ENCODE measurements at places on chromosomes 7 and 10.

- no peak for DNase-seq
These were observed 1.7 kb downstream of the ESYT2 start for GRCh38 chr7:158827411-158828132.

GRCh38 chr10:92891885-92892690 lies 43.8 kb downstream of the EXOC6 start:
- no peak for DNase-seq

DNA sequence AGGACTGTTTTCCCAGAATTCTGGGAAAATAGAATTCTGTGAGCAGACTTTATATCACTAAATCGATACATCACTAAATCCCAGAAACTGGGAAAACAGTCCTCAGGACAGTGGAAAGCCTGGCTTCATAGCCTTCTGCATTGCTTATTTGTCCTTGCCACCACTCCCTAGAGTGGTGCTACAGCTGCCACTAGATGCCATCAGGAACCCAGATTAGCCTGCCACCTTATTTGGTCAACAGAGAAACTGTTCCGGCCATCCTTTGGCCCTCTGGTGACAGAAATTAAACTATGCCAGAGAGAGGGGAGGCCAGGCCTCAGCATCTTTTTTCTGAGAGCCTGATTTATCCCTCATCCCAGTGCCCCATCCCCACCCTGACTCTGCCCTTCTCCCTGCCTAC lies 19.6 kb upstream of the NFKB2 start:
- no peak for DNase-seq

GRCh38 chr7:138138244-138138643 lies 62.0 kb downstream of the AKR1D1 start:
- DNase-seq, result no peak

DNA sequence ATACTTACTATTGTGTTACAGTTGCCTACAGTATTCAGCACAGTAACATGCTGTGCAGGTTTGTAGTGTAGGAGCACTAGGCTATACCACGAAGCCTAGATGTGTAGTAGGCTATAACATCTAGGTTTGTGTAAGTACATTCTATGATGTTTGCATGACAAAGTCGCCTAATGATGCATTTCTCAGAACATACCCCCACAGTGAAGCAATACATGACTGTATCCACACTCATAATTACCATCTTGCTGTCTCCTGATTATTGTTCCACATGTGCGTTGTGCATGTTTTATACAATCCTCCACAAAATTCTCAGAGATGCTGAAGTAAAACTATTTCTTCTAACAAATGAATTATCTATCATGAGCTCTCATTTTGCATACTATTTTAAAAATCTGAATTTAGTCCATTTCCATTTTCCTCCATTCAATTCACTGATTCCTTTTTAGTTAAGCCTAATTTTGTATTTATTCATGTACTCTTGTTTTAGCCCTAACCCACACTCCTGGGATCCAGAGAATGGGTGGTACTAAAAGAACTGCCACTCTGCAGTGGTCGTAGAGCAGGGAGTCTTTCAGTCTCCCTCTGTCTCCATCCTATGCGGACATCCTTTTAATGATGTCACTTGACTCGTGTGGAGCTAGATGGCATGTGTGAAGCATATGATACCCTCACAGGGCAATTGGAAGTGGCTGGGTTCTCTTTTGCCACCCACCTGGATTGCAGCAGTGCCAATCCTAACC lies 67.6 kb upstream of the CAV2 start:
- DNase-seq, result no peak

DNA sequence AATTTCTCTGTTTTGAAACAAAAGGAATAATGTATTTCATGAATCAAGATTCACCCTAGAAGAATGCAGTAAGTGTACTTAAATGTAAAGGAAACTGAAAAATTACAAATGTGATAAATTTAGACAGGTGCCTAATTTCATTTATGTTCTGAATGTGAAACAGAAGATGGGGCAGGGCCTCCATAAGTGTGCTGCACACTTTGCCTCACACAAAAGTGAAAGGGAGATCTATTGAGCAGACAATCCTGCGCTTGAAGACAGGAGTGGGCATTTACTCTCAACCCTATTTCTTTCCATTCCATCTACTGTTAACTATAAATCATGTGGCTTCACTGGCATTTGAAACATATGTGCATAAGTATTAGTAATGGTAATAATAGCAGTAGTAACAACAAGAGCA lies 36.2 kb downstream of the GNG11 start:
- DNase-seq, result no peak

DNA sequence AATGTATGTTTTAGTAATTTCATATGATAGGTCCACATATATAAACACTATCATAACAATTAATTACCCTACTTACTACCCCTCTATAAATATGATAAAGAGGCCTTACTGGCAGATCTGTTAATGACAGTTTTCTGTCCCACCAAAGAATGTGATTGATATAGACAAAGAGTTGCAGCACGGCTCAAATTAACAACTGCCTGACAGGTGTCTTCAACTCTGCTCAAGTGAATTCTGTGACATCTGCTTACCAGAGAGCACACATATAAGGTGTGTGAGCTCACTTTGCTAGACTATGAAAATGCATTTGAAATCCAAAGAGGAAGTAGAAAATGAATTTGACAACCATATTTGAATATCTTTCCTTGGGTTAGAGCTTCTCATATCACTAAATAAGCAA lies 36.6 kb downstream of the CACNA2D1 start:
- no peak for DNase-seq

GRCh38 chr7:48252995-48253394 lies 81.7 kb downstream of the ABCA13 start:
- peak; percentile 1 for DNase-seq

- no peak for DNase-seq
These were observed 134.4 kb downstream of the SLC16A9 start for GRCh38 chr10:59575269-59575668.

- no peak for DNase-seq
These were observed 7.7 kb upstream of the MINDY3 start for GRCh38 chr10:15868006-15868405.

DNA sequence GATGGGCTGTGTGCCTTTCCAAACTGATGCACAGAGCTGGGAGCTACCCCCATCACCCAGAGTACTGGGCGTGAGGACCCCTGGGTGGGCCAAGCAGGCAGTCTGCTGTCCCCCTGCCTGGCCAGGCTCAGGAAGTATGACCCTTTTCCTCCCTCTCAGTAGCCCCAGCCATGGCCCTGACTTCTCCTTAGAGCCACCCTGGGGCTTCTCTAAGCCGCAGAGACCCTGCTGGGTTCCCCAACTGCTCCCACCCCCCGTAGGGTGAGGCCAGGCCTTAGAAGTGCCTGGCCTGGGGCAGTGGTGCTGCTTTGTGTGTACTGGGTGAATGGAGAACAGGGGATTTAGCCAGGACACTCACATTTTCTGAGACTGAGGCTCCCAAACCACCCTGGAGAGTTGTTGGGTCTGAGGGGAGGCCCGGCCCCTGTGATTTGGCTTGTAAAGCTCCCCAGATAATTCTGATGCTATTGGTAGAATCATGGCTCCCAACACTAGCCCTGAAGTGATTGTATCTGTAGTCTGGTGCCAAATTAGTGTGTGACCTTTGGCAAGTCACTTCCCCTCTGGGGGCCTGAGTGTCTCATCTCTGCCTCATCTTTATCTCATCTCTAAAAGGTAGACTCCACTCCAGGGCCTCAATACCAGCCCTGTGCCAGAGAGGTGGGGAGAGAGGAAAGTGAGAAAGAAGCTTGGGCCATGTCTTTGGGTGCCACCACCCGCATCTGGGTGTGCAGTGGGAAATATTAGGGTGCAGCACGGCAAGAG lies 99.7 kb upstream of the PPIF start:
- no peak for DNase-seq

DNA sequence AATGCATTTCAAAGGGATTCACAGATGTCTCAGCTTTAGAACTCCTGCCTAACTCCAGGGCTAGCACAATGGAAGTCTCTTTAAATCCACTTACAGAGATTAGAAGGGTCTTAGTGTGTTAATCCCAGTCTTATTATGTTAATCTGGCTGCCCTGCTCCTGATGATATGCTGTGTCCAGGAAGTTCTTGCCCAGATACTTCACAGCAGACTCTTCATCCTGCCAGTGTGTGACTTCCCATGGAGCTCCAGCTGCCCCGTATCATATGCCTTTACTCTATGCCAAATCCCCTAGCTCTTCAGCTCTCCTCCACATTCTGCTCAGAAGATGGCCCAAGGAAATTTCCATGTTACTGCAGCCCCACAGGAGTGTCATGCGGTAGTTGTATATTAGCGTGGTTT lies 533.8 kb downstream of the GALNT17 start:
- no peak for DNase-seq

DNA sequence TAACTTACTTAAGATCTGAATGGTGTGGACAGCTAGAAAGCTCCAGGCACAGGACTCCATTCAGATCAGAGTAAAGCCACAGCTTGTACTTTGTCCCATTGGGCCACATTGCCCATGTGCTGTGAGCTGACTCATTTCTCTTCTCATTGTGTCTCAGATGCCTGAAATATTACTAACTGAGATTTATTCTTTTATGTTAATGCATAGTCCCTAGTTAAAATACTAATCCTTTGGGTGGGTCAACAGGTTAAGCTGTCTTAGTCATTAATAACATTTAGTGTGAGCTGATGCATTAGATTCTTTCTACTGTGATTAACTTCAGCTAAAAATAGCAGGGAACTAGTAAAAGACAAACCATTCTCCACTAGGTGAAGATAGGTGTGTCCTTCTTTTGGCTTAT lies 104.7 kb upstream of the ARMC3 start:
- DNase-seq, result no peak

GRCh38 chr10:28897617-28898464 lies 220.5 kb downstream of the BAMBI start:
- peak; percentile 86 for DNase-seq

DNA sequence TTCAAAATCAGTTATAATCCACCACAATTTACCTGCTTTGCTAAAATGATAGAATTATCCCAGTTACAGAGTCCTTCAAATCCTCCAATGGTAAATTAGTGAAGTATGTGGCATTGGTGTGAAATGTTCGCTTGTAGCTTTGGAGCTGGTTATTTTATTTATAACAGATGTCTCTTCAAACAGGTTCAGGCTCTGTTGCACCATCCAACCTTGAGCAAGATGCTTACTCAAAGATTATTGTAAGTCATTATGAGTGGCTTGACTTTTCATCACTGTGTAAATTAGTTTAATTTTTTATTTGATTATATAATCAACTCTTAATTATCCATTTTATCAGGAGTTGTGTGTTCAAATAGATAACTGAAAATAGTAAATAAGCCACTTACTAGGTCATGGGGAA lies 99.4 kb downstream of the BTRC start:
- no peak for DNase-seq

DNA sequence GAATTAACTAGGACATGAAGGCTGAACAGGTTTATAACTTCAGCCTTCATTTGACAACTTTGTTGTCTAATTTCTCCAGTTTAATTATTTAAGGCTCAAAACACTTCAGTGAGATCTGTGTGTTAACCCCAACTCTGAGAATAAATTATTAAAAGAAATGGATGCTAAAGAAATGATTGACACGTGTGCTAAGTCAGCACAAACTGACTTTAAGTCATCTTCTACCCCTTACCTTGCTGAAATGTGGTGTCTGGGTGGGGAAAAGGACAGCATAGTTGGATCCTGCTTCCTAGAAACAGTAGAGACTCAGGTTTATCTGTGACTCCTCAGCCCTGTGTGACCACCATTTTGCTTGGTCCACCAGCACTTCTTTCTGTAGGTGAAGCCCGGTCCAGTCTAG lies 324.8 kb upstream of the NPSR1 start:
- no peak for DNase-seq

DNA sequence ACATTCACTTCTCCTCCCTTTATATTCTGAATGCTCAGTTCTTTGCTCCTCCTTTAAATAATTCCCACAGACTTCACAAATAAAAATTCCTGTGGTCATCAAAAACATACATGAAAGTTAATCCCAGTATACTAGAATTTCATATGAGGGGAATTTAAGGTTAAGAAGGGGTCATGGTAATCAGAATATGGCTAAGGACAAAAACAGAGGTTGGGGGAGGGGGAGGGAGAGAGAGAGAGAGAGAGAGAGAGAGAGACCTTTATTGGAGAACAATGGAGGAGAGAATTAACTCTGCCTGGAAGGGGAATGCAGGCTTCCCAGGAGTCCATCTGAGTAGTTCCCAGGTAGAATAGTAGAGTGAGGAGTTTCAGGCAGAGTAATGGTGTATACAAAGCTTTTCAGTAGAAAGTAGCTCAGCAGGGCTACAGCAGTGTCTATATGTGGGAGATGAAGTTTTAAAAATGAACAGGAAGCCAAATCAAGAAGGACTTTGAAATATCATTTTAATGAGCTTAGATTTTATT lies 5.2 kb upstream of the CUBN start:
- no peak for DNase-seq

DNA sequence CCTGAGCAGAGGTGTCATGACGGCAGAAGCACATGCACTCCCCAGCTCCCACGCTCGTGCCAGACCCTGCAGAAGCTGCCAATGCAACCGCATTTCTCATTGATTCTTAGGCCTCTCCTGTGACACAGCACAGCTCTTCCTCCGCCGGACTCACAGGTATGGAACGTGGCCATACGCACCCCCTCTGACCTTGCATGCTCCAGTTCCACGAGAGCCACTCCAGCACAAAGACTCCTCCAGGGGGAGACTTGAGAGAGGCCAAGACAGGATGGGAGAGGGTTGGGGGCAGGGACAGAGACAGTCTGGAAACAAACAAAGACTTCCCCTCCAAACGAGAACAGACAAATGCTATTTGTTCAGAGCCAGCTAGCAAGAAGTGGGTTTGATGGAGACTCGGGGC lies 124.3 kb upstream of the PPP2R2D start:
- DNase-seq, result no peak

GRCh38 chr7:47149208-47149839 lies 432.6 kb downstream of the TNS3 start:
- DNase-seq, result no peak

GRCh38 chr7:24591152-24591551 lies 17.9 kb downstream of the PALS2 start:
- DNase-seq, result no peak

GRCh38 chr7:6071406-6071805 lies 40.2 kb downstream of the ANKRD61 start:
- no peak for DNase-seq

DNA sequence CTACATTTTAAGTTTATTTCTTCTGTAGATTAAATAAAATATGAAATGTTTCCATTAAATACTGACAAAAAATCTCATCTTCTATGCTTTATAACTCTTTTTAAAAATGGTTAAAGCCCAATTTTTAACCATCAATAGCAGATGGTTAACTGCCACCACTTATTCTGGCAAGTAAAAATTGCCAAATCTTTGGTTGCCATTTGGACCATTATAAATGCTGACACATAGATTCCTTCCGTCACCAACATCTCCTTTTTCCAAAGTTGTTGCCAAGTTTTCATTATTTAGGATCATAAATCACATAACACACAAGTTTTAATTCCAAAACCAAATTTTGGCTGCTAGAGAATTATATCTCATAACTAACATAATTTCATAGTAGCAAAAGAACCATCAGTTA lies 1614.3 kb downstream of the REEP3 start:
- no peak for DNase-seq

GRCh38 chr10:8614054-8614565 lies 559.6 kb downstream of the GATA3 start:
- DNase-seq, result no peak

- no peak for DNase-seq
These were observed 279.5 kb upstream of the GNAI1 start for GRCh38 chr7:79855172-79855571.

- DNase-seq, result no peak
These were observed 157.9 kb upstream of the ZMIZ1 start for GRCh38 chr10:78910886-78911285.

- DNase-seq, result no peak
These were observed 107.5 kb downstream of the ADAM22 start for GRCh38 chr7:88041583-88041982.

Data from neuronal stem cell (in vitro differentiated cells).